ENCODE measurements at places on chromosomes 13 and 19. TPM values are rescaled to one million over a fixed set of nuclear protein-coding genes. Genes with fewer than 3 reads are reported as not detected.

DNA sequence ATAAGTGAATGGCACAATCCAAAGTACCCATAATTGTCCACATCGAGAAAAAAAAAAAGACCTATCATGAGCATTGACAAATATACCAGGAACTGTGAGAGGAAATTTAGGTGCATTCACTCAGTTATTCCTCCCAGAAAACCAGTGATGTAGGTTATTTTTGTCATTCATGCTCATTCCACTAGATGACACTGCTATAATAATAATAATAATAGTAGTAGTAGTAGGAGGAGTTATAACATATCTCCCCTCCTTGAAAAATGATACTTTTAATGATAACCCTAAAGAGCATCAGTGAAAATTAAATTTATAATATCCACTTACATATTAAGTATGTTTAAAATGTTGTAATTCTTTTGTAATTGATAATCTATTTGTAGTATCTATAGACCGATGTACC lies 463.9 kb upstream of the MIR17HG start:
- DNase-seq, result no peak

Gene SIGLEC5
- not detected for total RNA-seq

Gene SNRNP70
- 221 TPM for total RNA-seq

DNA sequence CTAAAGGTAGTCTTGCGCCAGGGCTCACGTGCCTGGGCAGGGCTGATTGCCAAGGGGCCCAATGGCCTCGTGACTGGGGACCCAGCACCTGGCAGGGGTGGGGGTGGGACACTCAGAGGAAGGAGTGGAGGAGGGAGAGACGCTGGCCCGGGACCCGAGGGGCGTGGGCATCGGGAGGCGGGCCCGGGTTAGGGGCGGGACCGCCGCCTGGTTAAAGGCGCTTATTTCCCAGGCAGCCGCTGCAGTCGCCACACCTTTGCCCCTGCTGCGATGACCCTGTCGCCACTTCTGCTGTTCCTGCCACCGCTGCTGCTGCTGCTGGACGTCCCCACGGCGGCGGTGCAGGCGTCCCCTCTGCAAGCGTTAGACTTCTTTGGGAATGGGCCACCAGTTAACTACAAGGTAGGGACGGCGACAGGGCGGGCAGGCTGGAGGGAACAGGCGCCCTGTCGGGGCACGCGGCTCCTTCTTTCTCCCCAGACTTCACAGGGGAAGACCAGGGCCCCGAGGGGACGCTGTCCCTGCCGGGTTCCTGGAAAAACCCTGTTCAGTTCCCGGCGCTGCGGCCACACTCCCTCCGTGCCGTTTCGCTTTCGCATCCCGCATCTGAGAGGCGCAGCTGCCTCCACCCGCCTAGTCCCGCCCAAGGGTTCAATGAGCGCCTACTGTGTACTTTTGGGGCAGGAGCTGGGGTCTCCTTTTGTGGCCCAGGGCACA lies at the start of gene IFI30:
Gene IFI30 (plus strand): TSS at position 242 of the 717 bp plus-strand sequence. CDS start 29 bp downstream, at position 271.
- DNase-seq, result peak; percentile 42

- DNase-seq, result no peak
These were observed 196.5 kb upstream of the TSHZ3 start for GRCh38 chr19:31545777-31546176.

DNA sequence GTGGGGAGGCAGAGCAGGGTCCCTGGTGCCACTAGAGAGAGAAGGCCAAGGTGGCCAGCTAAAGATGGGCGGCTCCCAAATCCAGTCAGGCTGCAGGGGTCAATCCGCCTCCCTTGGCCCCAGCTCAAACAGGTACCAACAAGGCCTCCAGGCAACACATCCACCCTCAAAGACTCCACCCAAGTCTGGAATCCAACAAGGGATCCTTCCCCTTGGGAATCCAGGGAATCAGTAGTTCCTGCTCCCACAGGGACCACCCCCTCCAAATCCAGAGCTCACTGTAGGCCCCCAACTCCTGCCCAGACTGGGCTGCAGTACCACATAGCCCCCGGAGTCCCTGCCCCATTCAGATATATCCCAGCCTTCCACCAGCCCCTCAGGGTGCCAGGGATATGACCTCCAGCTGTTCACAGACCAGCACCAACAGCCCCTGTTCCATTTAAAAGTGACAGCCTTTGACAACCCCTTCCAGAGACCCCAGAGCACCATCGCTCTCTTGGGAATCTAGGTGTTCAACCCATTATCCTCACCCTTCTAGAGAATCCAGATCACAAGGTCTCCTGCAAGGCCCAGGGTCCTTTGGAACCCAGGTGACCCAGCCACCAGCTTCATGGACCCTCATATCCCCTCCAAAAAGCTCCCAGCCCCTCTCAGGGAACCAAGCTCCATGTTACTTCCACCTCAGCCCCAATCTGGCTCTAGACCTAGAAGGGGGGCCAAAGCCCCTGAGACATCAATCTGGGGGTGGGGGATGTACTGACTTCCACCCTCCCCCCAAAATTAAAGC lies 3.2 kb downstream of the ERF start:
- DNase-seq, result no peak

DNA sequence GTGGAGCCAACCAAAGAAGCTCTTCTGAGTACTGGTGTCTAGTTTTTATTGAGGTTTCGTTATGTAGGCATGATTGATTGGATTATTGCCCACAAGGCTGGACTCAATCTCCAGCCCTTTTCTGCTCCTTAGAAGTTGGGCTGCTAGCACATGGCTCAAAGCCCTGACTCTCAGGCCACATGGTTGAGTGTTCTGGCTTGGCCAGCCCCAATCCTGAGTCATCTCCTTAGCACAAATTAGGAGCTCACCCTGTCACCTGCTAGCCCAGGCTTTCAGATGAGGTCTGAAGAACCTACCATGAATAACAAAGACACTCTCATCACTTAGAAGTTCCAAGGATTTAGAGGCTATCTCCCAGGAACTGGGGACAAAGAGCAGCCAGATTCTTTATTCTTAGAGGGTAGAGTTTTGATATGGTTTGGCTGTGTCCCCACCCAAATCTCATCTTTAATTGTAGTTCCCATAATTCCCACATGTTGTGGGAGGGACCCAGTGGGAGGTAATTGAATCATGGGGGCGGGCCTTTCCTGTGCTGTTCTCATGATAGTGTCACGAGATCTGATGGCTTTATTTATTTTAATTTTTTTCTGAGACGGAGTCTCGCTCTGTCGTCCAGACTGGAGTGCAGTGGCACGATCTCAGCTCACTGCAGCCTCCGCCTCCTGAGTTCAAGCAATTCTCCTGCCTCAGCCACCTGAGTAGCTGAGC lies 11.3 kb downstream of the DPY19L3 start:
- DNase-seq, result no peak

DNA sequence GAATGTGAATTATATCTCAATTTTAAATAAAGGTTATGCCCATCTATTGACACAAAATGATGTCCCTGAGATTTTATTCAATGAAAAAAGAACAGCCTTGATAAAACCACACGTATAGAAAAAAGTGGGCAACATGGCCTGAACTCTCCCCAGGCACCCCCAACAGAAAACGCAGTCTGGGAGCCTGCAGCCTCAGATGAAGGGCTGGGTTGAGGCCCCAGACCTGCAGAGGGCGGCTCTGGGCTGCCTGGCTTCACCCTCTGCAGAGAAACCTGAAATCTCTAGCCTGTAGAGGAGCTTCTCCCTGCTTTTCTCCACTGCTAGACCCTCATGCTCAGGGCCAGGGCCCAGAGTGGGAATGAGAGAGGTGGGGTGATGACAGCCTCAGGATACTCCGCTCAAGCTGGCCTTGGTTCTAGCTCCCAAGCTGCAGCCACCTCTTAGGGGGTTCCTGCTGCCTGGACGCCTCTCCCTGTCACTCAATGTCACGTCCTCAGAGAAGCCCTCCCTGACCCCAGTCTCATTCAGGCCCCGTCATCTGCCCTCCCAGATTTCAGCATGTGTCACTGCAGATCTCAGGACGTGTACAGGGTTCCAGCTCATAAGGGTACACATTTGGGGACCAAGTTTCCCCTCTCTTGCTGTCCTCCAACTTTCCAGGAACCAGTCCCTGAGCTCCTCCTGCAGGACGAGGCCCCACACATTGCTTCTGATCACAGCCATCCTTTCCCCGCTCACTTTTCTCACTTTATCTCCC lies 1.8 kb downstream of the MBD3 start:
- peak; percentile 35 for DNase-seq

Gene FBXO17
- total RNA-seq, result not detected

Gene CGB8
- not detected for total RNA-seq

- no peak for DNase-seq
These were observed 537.2 kb downstream of the LIG4 start for GRCh38 chr13:107678075-107678689.

DNA sequence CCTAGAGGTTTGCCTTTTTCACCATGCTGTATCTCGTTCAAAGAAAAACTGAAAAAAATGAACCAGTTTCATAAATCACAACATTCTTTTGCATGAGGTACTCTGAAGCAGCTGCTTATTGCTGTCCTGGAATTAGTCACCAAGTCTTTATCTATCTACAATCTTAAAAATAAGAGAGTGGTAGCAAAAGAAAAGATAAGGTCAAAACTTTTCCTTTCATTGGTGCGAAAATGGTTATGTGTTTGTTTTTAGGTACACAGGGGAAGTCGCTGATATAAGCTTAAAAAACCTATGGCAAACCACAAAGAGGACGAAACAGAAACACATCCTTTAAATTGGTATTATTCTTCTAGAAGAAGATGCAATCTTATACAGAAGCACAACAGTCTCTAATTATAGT lies 20.7 kb downstream of the OBI1 start:
- no peak for DNase-seq

GRCh38 chr19:47075941-47076340 lies 27.5 kb upstream of the TMEM160 start:
- DNase-seq, result no peak

GRCh38 chr13:46648166-46648607 lies 95.2 kb downstream of the LRCH1 start:
- DNase-seq, result no peak

GRCh38 chr19:4375164-4376027 lies 25.0 kb downstream of the SH3GL1 start:
- no peak for DNase-seq

DNA sequence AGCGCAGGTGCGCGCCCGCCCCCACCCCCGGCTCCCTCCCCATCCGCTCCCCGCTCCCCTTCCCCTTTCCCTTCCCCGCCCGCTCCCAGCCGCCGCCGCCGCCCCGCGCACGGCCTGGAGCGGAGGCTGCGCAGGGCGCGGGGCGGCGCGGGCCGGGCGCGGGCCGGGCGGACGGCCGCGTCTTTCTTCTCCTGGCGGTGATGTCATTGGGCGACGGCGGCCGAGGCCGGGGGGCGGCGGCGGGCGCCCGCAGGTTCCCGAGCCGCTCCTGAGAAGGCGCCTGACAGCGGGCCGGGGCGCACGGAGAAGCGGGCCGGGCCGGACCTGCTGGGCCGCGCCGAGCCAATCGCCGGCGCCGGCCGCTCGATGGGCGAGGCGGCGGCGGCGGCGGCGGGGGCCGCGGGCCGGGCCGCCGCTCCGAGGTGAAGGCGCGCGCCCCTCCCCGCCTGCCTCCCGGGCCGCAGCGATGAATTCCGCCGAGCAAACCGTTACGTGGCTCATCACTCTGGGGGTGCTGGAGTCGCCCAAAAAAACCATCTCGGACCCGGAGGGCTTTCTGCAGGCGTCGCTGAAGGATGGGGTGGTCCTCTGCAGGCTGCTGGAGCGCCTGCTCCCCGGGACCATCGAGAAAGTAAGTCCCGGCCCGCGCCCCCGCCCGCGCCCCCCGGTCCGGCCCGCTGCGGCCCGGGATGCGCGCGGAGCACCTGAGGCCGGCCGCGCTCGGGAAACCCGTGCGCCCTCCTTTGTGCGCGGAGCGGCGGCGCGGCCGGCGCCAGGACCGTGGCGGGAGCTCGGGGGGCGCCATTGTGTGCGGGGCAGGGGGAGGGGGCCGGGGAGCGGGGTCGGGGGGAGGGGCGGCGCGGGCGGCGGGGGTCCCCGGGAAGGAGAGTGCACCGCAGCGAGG lies at the start of gene ARHGEF7:
Gene ARHGEF7 (plus strand): TSS at position 250 of the 904 bp plus-strand sequence. CDS start 217 bp downstream, at position 467.
- no peak for DNase-seq

Gene ATP4B
- total RNA-seq, result not detected

DNA sequence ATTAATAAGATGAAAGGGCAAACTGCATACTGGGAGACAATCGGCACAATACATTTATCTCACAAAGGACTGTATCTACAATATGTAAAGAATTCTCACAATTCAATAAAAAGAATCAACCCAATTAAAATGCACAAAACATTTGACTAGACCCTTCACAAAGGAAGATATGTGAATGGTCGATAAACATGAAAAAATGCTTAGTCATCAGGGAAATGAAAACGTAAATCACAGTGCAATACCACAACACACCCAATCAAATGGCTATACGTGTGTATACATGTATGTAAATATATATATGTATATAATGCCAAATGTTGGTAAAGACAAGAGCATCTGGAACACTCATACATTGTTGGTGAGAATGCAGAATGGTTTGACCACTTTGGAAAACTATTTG lies 21.9 kb upstream of the RFC3 start:
- no peak for DNase-seq

DNA sequence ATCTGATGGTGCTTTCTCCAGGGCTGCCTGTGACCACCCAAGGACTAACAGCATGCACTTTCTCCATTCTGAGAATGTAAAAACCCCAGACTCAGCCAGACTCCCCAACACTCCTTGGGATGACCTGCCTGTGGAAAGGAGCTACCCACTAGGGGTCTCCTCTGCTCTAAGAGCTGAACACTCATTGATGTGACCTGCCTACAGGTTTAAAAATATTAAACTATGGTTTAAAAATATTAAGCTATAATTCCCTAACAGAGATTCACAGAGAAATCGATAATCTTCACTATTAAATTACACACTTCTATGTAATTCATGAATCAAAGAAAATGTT lies 696.2 kb upstream of the SLITRK5 start:
- DNase-seq, result no peak

GRCh38 chr13:26957182-26957581 lies 196.6 kb upstream of the GPR12 start:
- DNase-seq, result no peak

GRCh38 chr19:412356-413355 lies 3.7 kb upstream of the C2CD4C start:
- DNase-seq, result no peak

DNA sequence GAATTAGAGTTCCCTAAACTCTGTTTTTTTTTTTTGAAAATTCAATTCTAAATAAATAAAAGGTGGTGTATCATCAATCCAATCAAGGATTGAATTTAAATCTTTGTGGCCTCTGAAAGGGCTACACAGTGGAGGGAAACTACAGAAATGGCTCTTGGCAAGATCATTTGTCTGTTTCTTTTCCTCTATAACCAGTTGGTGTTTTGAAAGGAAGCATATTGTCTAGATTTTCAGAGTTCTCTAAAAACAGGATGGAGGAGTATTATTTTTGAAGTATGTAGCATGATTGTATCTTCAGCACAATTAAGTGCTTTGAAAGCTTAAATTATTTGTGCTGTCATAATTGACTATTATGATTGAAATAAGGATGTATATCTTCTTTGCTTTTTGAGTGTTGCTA lies 29.8 kb downstream of the WASF3 start:
- no peak for DNase-seq
